C1 segment of cervical spinal cord (tissue), 14 donors: ENCODE measurements at places on chromosomes 6 and 20.
A peak's percentile ranks its signal among the peaks of the same experiment; 100 is the strongest.

GRCh38 chr20:56173438-56173837 is 75.1 kb upstream of the MC3R start:
- no peak for DNase-seq

GRCh38 chr6:63676412-63677114 is 41.0 kb downstream of the PHF3 start:
- no peak for DNase-seq

DNA sequence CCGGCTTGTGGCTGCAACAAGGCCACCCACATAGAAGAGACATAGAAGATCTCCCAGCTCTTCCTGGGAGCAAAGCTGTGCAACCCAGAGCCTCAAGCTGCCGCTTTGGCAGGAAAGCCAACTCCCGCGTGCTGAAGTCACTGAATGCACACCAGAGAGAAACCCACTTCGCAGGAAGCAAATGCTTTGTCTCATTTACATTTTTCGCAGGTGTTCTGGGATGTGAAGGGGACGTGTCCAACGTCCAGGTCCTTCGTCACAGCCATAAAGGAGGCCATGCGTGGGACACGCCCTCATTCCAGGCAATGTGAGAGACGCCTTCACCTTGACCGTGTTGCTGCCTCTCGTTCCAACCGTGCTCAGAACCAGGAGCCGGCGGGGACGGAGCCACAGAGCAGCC is 24.4 kb downstream of the KCNQ2 start:
- DNase-seq = no peak

DNA sequence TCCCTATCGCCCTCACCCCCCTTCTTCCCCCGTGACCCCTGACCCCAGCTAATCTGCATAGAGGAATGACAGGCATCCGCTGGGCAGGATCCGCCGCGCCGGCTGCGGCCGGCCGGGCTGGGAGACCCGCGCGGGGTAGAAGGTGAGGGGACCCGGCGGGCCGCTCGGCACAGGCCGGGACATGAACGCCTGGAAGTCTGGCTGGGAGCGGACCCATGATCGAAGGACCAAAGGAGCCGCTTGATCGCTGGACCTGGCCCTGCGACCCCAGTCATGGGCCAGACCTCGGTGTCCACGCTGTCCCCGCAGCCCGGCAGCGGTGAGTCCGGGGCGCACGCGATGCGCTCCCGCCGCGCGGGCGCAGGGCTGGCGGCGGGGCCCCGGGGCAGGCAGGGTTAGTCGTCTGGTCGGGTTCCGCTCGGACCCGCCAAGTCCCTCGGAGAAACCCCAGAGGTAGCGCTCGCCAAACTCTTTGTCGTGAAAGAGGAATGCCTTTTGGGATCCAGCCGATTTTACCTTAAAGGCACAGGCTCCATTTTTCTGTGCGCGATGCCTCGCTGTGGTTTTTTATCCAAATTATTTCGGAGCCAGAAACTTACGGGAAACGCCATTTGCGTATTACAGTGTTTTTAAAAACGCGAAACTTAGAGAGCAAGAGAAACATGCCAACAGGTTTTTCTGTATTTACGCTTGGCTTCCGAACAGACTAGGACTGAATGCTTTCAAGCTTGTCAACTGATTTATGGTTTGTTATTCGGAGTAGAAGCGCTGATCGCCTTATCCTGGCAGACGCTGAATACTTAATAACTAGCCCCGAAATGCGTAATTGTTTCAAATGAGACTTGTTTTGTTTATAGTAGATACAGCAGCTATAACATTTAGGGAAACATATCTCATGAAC is at the start of gene PHACTR2:
PHACTR2 (plus strand) TSS at position 75 of the 901 bp plus-strand sequence; CDS start at position 274, 199 bp downstream.
- peak; percentile 67 for DNase-seq

- DNase-seq = no peak
Measured at GRCh38 chr6:155378724-155379123, 64.4 kb upstream of the TFB1M start.

GRCh38 chr6:41122373-41122772 is 31.8 kb downstream of the TREML1 start:
- no peak for DNase-seq

GRCh38 chr6:8157839-8158238 is 55.5 kb upstream of the EEF1E1 start:
- no peak for DNase-seq

DNA sequence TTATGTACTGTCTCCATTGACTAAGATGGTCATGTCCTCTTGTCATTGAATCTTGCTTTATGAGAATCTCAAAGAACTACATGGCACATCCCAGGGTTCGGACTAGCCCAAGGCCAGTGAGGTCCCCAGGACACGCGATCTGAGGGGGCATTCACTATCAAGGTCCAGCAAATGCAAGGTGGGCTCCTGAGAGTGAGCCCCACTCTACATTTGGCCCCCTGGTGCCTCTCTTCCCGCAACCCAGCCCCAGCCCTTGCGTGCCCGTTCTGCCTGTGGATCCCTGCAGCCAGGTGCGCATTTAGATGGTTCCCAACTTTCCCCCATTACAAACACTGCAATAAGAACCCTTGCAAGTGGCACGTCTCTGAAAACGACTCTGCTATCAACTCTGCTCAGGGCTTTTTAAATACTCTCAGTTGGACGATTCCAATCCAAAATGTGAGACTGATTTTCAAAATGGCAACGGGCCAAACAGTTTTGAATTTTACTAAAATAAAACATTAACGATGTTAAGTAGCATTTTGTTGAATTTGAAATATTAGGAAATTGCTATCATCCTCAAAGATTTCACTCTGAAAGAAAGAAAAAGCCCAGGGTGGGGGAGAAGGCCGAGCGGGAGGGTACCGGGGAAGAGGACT is 59.6 kb downstream of the NFATC2 start:
- DNase-seq = no peak

DNA sequence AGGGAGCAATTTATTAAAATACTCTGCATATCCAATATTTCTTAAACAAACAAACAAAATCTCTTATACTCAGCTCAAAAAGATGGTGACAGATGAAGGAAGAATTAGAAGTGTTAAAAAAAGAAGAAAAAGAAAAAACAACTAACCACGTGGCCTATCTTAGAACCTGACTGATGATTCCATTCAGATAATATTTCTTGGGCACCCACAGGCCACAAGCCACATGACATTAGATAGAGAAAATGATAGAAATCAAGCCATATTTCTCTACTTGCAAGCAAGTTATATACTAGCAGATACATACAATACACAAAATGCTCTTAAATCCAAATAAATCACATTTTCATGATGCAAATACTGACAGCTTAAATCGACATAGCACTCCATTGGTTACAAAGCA is 14.5 kb upstream of the RAMACL start:
- no peak for DNase-seq

GRCh38 chr6:125486881-125487280 is 185.1 kb upstream of the HDDC2 start:
- no peak for DNase-seq

GRCh38 chr6:98947411-98948292 is at the start of gene FBXL4:
Gene FBXL4, minus strand, starts transcription at chr6:98947946. Its CDS starts 20,958 bp downstream, at chr6:98926988.
- DNase-seq = peak; percentile 82

DNA sequence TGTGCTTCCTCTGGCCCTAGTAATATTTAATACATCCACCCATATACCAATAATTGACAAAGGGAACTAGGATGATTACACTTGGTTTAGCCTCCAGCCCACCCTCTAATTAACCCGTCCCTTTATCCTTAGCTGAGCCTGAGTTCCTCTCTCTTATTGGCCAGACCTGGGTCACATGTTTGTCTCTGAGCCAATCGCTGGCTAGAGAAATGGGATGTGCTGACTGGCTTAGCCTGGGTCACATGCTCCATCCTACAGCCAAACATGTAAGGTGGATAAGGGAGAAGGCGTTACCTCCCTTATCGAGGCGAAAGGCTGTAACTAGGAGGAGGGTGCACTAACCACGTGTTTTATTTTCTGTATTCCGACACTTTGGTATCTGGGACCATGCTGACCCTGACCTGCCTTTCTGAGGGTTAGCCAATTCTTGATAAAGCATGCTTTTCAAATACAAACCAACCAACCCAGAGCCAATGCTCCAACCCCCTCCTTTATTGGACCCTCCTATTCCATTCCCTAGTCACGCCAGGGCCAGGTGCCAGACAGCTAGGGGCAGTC is 262.7 kb downstream of the PREX1 start:
- DNase-seq = no peak

- DNase-seq = no peak
Measured at GRCh38 chr20:36478137-36478905, 63.0 kb upstream of the MYL9 start.

GRCh38 chr6:9168669-9169068 is 733.3 kb upstream of the SLC35B3 start:
- no peak for DNase-seq

DNA sequence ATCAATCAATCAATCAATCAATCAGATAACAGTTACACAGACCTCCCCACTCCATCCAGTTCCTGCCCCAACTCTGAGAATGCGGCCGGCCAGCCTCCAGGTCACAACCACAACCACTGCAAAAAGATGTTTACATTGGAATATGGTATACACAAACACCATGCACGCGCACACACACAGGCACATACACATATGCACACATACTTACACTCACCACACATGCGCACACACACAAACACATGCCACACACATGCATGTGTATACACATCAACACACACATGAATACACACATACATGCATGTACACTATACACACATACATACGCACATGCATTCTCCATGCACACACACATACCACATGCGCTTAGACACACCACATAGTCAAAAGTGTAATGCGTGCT is 131.1 kb downstream of the PXDC1 start:
- no peak for DNase-seq

DNA sequence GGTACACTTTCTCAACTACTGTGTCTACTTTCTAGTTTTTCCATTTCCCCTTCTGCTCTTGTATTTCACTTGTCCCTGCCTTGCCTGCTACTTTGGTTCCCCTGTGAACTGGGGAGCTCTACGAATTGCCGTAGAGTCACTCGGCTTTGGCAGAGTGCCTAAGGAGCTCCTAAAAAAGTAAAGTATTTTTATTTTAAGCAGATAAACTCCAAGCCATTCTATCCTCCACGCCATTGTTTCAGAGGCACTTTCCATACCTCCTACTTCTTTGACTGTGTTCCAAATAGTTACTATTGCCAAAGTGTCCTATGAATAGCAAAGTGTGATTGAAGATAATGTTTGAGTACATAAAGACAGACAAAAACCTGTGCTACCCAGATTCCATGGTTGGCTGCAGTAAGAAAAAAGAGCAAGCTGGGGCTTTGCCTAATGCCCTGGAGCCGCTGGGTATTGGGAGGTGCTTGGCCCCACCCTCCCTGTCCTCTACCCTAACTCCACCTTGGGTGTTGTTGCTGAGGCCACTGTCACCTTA is 5.1 kb upstream of the MBOAT1 start:
- no peak for DNase-seq

- DNase-seq = no peak
Measured at GRCh38 chr6:131972741-131973140, 21.6 kb upstream of the CCN2 start.

DNA sequence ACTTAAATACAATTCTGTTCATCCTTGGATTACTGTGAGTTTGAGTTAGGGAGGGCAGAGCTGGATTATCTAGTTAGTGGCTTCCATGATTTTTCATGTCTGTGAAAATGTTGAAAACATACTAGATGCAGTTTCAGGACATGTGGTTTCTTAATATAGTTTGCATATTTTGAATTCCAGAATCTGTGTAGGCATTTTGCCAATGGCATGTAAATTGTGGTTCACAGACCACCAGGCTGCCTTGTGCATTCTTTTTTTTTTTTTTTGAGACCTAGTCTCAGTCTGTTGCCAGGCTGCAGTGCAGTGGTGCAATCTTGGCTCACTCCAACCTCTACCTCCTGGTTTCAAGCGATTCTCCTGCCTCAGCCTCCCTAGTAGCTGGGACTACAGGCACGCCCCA is 42.8 kb downstream of the CDC5L start:
- no peak for DNase-seq

DNA sequence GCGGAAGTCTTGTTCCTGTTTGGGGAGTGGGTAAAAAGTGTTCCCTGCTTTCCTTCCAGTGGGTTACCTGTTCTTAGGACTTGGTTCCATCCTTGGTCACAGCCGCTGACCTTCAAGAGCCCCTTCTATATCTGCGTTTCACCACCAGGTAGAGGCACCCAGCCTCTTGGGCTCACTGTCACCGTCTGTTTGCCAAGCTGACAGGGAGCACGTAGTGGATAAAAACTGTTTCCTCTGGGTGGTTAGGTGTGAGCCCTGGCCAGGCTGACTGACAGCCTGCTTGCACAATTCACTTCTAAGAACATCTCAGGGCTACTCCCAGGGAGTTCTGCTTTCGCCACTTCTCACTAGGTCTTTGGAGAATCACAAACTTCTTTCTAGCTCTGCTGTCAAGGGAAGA is 1.8 kb upstream of the JPH2 start:
- no peak for DNase-seq

DNA sequence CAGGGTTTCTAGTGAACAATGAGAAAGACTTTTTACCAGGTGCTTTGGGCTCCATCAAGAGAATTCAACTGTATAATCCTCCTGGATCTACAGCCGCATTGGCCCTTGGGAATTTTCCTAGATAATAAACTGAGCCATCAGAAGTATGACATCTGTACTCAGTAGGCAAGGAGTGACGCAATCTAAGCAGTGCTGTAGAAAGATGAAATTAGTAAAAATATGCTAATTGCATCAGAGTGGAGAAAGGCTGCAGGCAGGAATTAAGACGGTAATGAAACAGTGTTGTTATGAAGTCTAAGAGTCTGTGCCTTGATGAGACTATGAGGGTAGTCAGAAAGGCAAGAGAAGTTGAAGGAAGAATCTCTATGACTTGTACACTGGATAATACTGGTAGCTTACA is 507.9 kb upstream of the SOX4 start:
- no peak for DNase-seq

DNA sequence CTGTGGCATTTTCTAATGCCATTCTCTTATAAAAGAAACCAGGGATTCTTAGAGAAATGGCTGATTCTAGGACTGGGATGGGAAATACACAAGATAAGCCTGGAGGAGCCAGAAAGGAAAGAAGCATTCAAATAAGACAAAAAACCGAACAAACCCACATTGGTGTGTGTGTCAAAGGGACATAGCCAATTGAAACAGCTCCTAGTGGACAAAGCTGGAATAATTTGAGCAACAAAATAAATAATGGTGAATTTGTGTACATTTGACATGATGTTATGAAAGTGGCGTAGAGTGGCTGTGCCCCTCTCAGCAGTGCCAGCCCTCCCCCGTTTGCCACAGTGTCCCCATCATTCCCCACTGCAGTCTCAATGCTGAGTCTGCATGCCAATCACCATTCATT is 55.5 kb downstream of the B3GAT2 start:
- no peak for DNase-seq

DNA sequence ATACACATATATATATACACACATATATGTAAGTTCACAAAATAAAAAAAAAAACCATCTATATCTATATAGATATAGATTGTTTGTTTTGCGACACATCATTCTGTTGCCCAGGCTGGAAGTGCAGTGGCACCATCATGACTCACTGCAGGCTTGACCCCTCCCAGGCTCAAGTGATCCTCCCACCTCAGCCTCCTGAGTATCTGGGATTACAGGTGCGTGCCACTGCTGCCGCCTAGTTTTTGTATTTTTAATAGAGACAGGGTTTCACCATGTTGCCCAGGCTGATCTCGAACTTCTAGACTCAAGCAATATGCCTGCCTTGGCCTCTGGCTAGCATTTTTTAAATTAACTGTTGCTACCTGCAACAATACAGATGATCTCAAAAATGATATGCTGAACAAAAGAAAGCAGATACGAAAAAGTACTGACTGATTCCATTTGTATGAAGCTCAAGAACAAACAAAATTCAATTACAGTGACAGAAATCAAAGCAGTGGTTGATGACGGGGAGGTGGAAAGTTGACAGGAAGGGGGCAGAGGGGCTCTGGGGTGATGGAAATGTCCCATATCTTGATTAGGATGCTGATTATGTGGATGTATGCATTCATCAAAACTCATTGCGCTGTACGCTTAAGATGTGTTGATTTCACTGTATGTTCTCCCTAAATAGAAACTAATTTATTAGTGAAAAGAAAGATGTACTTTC is 49.6 kb downstream of the ATXN1 start:
- DNase-seq = no peak
